Mesenchymal stem cell (in vitro differentiated cells and primary cell): ENCODE measurements at places on chromosomes 4 and X.
A peak's percentile ranks its signal among the peaks of the same experiment; 100 is the strongest.

GRCh38 chr4:101230801-101231426 lies 116.4 kb downstream of the PPP3CA start:
- DNase-seq: no peak

GRCh38 chr4:147773261-147774184 lies 41.6 kb downstream of the ARHGAP10 start:
- DNase-seq: peak; percentile 73

DNA sequence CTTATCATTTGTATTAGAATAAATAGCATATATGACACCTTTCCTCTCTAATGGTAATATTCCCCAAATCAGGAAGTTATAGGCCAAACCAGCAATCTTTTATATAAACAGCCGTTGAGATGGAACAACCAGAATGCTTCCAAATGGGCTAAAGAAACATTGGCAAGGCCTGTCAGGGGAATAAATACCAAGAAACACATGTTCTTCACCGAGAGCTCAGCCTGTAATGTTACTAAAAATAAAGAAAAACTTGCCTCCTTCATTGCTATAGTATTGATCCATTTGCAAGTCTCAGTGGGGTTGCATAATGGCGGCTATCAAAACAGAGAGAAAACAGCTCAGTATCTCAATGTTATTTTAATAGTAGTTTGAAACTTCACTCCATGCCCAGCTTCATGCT lies 104.9 kb downstream of the FAM13A start:
- no peak for DNase-seq

- DNase-seq: no peak
Observed at GRCh38 chr4:123966990-123967769, 570.6 kb downstream of the SPRY1 start.

GRCh38 chrX:40406330-40406859 lies 174.4 kb upstream of the ATP6AP2 start:
- DNase-seq: no peak

DNA sequence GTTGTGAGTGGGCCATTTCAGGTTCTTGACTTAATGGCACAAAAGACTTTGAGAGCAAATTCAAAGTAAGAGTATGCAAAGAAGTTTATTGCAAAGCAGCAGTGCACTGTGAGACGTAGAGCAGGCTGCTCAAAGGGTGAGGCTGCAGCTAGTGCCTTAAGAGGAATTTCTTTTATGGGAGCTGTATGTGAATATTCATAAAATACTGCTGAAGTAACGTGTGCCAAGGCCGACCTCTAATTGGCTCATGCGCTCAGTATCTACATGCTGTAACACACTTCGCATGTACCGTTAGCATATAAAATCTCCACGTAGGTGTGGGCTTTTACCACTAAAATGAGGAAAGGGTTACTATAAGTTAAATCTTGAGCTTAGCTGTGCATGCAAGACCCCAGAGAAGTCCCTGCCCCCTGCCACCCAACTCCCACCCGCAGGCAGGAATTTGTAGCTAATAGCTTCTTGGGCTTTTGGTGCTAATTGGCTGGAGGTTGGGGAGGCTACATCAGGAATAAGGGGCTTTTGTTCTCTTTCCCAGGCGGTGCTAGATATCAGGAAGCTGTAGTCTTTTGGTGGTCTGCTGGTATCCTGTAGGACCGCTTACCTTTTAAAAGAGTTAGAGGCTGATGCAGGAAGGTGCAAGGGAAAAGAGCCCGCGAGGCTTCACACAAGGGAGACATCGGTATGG lies 47.6 kb downstream of the FSTL5 start:
- no peak for DNase-seq

DNA sequence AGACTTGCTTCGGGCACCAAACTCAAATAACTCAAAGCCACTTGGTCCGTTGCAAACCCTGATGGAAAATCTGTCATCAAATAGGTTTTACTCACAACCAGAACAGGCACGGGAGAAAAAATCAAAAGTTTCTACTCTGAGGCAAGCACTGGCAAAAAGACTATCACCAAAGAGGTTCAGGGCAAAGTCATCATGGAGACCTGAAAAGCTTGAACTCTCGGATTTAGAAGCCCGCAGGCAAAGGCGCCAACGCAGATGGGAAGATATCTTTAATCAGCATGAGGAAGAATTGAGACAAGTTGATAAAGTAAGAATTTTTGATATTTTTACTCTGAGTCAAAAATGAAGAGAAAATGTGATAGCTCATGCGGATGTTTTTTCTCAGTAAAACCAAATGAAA lies 87.2 kb downstream of the NRK start:
- no peak for DNase-seq

DNA sequence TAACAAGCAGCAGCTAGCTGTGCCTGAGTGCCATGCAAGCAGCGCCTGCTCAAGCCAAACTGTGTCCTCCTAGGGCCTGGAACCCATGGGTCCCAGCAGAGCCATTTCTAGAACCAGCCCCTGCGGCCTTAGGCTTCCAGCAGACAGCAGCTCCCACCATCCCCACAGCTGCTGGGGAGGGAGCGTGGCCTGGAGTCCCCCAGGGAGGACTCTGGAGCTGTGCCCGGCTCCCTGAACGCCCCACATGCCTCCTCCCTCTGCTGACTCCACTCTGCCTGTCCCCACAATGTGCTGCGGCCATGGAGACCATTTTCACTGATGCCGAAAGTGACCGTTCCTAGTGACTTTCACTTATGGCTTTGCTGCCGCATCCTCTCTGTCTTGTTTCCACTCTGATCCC lies 45.9 kb downstream of the GAK start:
- no peak for DNase-seq

GRCh38 chrX:78092296-78092695 lies 11.8 kb upstream of the PGK1 start:
- peak; percentile 71 for DNase-seq

DNA sequence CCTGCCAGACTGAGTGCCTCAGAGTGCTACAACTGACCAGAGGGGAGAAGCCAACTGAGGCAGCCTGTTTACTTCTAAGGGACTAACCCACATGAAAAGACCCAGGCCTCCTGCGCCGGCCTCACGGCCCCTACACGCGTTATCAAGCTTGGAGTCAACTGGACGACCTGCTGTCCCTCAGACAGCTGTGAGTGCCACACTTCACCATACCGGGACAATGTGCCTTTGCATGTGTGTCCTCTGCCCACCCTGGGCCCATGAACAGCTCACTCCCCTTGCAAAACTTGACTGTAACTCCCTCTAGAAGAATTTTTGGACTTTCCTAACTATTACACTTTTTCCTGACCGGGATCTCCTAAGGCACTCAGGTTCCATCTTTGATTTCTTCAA lies 1.8 kb downstream of the NOP14 start:
- DNase-seq: no peak

DNA sequence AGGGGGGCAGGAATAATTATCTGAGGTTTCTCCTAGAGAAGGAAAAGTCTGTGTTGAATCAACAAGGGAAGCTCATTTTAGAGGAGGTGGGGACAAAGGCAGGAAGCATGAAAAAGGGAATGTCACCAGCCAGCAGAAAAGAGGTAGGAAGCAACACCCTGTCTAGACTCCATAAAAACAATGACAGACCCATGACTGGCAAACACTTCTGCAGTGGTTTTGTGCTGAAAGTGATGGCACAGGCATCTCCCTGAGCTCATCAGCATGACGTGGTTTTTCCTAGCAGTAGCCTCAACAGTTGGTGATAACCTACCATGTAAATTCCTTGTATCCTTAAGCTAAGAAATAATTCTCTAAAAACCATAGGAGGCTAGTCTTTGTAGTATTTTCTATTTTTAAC lies 110.7 kb upstream of the GALNT7 start:
- peak; percentile 28 for DNase-seq

GRCh38 chr4:76106442-76106841 lies 31.9 kb downstream of the ART3 start:
- no peak for DNase-seq

DNA sequence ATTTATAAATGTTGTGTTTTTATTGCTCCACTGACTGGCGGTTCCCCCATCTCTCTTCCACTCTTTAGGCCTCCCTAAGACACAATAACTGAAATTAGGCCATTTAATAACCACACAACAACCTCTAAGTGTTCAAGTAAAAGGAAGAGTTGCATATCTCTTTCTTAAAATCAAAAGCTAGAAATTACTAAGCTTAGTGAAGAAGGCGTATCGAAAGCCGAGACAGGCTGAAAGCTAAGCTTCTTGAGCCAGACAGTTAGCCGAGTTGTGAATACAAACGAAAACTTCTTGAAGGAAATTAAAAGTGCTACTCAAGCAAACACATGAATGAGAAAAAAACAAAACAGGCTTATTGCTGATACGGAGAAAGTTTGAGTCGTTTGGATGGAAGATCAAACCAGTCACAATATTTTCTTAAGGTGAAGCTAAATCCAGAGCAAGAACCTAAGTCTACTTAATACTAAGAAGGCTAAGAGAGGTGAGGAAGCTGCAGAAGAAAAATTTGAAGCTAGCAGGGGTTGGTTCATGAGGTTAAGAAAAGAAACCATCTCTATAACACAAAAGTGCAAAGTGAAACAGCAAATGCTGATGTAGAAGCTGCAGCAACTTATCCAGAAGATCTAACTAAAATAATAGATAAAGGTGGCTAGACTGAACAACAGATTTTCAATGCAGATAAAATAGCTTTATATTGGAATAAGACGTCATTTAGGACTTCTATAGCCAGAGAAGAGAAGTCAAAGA lies 194.0 kb upstream of the TTC29 start:
- DNase-seq: no peak

DNA sequence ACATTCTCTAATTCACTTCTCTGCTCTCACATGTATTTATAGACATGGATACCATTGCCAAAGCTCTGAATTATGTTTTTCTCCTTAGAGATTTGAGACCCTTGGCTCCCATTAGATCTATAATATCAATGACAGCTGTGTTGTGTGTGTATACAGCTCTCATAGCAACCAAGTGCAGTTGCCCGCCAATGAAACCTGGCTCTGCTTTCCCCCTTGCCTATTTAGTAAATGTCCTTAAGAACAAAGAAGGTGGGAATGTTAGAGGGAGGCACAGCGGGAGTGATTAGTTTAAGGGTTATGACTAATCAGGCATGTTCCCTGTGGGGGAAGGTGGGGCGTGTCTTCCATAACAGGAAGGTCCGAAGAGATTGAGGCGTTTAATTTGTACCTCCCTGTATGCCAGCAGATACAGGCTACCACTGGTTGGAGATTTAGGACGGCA lies 100.5 kb upstream of the TBC1D9 start:
- peak; percentile 36 for DNase-seq

DNA sequence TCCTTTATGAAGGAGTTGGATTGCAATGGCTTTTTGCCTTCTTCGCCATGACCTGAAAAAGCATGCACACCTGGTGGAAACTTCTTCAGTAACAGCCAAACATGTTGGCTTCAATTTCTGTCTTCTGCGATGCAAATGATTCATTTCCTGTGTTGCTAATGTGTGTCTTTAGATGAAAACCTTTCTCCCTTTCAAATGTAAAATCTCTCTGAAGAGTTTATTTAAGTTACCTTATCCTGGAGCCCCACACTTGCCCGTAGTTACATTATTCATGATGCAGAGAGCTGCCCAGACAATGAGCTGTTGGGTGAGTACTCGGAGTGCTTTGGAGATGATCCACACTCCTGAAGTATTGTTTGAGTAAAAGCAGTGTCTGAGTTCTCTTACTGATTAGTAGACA lies 1100.9 kb downstream of the RPA4 start:
- no peak for DNase-seq

GRCh38 chr4:100540131-100540530 lies 22.3 kb upstream of the EMCN start:
- DNase-seq: no peak

DNA sequence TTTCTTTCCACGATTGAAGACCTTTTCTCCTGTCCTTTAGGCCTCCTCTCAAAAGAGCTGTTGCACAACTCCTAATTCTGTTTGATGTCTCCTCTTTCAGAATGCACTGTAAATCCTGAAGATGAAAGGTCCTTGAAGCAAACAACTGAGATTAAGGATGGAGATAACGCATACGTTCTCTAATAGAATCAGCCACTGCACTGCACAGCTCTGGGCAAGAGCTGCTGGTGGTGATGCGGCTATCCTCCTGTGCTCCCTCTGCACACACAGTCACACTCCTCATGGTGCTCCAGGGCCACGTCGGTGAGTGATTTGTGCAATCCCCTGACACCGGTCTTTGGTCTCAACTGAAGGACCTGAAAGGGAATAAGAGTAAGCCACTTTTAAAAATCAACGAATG lies 208.7 kb downstream of the PDGFC start:
- DNase-seq: no peak

- DNase-seq: no peak
Observed at GRCh38 chrX:47723689-47724088, 64.7 kb upstream of the UXT start.

GRCh38 chrX:18951032-18951431 lies 32.9 kb downstream of the PHKA2 start:
- no peak for DNase-seq

GRCh38 chr4:66633477-66633876 lies 911.8 kb downstream of the CENPC start:
- DNase-seq: no peak

GRCh38 chrX:48919947-48920717 lies 1.3 kb upstream of the PIM2 start:
- peak; percentile 7 for DNase-seq

GRCh38 chr4:4860600-4861389 lies 1.3 kb downstream of the MSX1 start:
- DNase-seq: peak; percentile 65

GRCh38 chr4:75653845-75654503 lies 19.2 kb downstream of the G3BP2 start:
- peak; percentile 53 for DNase-seq

DNA sequence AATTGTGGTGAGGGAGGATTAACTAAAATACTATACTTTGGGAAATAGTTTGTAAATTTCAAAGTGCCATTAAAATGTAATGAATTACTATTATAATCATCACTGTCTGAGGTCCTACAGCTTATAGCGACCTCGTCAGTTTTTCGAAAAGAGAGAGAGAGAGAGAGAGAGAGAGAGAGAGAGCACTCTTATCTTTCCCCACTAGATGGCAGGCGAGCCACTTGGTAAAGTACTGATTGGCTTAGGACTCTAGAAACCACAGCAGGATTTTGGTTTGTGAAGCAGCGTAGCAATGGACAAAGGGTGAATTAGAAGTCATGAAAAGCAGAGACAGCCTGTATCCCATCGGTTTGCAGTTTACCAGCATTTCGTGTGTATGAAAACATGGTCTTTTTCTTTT lies 52.5 kb downstream of the LINC00632 start:
- DNase-seq: peak; percentile 81

DNA sequence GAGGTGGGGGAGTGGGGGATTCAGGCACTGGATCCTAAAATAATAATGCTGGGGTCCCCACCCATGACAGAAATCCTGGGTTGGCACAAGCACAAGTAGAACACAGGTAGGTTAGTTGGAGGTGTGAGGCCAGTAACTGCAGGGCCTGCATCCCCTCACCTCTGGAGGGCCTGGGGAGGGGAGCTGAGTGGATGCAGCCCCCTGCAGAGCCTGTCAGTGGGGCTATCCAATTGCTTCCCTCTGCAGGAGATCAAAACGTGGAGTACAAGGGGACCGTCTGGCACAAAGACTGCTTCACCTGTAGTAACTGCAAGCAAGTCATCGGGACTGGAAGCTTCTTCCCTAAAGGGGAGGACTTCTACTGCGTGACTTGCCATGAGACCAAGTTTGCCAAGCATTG lies 43.7 kb downstream of the MAP7D3 start:
- DNase-seq: no peak

DNA sequence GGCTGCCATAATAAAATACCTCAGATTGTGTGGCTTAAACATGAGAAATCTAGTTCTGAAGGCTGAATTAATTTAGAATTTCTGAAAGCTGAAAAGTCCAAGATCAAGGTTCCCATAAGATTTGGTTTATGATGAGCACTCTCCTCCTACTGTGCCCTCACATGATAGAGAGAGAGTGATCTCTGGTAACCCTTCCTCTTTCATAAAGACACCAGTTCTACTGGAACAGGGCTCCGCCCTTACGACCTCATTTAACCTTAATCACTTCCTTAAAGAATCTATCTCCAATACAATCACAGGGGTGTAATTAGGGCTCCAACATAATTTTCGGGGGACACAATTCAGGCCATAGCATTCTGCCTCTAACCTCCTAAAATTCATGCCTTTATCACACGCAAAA lies 194.0 kb upstream of the MAB21L2 start:
- no peak for DNase-seq
